T-helper 1 cell treated with Interleukin-12 subunit alpha and Interleukin-12 subunit beta and Interleukin-4 antibody, amounts not matched to agents 30 ng/mL and 1 ng/mL, for 36 hours (primary cell): ENCODE measurements at places on chromosomes 5 and 9. TPM values are rescaled to one million over a fixed set of nuclear protein-coding genes. Genes with fewer than 3 reads are reported as not detected.

CLINT1 gene
- 72.1 and 72.2 TPM in 2 replicates for total RNA-seq

FCN2 gene
- not detected in 2 replicates for total RNA-seq

DBH gene
- 0.05 TPM in 1 of 2 replicates, not detected in the other for total RNA-seq

MEF2C gene
- 0.22 and 0.32 TPM in 2 replicates for total RNA-seq

SOX30 gene
- total RNA-seq, result 0.10 and 0.12 TPM in 2 replicates

PPP3R2 gene
- not detected in 2 replicates for total RNA-seq

TAF1L gene
- 0.02 TPM in 1 of 2 replicates, not detected in the other for total RNA-seq

GRXCR2 gene
- not detected in 2 replicates for total RNA-seq

DDX4 gene
- 0.83 and 1.3 TPM in 2 replicates for total RNA-seq

DNAJC18 gene
- 13.4 and 19.1 TPM in 2 replicates for total RNA-seq
